GM06990 (cell line): ENCODE measurements at places on chromosomes 2 and 18.

DNA sequence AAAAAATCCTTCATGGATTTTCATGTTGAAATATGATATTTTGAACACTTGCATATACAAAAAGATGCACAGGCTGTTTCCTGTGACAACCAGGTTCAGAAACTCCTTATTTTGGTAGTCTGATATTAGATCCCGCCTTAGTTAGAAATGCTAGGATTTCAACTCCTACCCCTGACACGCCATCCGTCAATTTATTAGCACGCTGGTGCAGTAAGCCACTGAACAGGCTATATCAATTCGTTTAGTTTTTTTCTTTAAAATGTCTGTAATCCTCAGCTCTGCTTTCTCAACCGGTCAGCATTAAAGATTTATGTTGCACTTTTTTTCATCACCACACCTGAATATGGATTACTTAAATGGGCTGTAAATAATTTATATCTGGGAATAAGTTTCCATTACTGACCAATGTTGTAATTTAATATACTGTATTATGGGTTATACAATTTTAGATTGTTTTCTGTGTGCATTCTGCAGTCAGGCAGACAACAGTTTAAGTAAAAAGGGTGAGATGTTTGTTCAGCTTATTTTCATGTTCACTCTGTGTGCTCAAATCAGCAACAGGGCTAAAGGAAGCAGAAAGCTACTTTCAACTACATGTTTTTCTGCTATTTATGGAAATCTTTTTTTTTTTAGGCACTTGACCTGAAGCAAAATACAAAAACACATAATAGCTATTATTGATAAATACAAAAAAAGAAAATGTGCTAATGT, 227.7 kb downstream of the ARHGAP15 start:
- DNase-seq, result no peak

DNA sequence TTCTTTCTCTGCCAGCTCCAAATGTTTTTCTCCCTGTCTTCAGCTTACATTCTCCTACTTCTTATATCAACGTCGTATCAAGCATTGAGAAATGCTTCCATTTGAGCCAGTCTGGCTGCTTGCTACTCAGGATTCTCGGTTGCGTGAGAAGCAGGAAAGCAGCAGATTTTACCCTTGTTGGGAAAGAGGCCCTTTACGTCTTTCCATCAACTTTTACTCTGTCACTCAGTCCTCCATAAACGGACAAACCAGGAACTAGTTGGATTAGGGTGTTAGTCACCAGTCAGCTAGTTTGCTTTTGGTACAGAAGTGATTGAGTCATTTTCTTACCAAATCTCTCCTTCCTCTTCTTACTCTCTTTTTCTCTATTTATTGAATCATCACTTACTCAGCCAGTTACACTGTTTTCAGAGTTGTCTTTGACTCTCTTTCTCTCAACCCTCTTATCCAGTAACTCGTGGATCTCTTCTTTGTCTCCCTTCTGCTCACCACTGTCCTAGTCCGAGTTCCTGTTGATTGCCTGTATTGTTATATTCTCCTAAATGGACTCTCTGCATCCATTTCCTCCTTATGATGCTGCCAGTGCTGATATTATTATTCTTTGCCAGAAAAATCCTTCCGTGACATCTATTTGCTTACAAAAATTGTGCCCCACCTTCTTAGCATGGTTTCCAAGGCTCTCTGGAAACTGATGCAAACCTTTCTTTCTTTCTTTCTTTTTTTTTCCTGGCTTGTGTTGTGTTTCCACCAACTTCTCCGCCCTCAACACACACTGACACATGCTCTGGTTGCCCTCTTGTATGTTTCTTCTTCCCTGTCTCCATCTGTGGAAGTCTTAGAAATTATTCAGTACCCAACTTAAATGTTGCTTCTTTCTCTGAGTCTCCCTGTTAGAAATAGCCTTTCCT, 61.5 kb downstream of the VRK2 start:
- no peak for DNase-seq

GRCh38 chr2:8171608-8172007, 510.2 kb upstream of the ID2 start:
- DNase-seq, result no peak

- no peak for DNase-seq
Measured at GRCh38 chr2:121579309-121579708, 48.6 kb downstream of the RNU4ATAC start.

- peak; percentile 20 for DNase-seq
Measured at GRCh38 chr2:182553483-182553882, 126.6 kb upstream of the PDE1A start.

DNA sequence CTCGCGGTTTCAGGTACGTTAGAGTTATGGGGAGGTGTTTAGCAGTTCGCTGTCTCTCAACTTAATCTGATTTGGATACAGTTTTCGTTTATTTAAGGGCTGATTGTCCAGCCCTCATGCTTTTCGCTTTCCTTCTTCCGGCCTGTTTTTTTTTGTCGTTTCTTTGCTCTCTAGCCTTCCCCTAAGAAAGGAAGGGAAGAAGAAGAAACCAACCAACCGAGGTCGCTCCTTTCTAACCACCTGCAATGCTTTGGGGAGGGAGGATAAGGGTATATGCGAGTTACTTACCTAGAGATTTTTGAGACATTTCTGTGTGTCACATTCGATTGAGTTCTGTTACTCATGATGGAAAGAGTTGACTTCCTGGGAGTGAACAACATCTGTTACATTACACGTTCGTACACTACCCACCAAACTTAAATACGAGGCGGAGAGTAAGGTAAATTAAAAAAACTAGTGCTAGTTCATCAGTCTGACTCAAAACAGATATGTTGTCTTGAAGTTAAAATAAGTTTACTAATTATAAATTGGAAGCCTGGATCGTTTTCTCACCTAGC, 918 bp downstream of the EIF5B start:
- peak; percentile 6 for DNase-seq

- DNase-seq, result no peak
Measured at GRCh38 chr2:128464456-128464855, 145.8 kb upstream of the HS6ST1 start.

DNA sequence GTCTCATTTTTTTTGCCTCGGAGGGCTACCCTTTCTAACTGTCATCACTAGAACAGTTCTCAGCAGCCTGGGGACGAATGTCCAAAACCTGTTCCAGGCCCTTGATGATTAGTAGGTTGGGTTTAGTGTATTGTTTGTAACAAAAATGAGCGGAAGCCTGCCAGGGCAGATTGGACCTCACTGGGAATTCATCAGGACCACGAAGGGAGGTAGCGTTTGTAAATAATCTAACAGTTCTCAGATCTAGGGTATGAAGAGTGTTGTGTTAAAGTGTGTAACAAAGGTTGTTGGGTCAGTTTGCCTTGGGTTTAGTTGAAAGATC, 799 bp downstream of the CEP68 start:
- DNase-seq, result no peak

GRCh38 chr2:16179701-16180416, 239.5 kb downstream of the MYCN start:
- no peak for DNase-seq

- peak; percentile 13 for DNase-seq
Measured at GRCh38 chr2:156192468-156192867, 140.1 kb downstream of the NR4A2 start.
